ENCODE measurements at places on chromosomes 16 and 17. TPM values are rescaled to one million over a fixed set of nuclear protein-coding genes. Genes with fewer than 3 reads are reported as not detected.

GRCh38 chr16:4613636-4614570 lies 785 bp downstream of the UBALD1 start:
- peak; percentile 64 for DNase-seq

DNA sequence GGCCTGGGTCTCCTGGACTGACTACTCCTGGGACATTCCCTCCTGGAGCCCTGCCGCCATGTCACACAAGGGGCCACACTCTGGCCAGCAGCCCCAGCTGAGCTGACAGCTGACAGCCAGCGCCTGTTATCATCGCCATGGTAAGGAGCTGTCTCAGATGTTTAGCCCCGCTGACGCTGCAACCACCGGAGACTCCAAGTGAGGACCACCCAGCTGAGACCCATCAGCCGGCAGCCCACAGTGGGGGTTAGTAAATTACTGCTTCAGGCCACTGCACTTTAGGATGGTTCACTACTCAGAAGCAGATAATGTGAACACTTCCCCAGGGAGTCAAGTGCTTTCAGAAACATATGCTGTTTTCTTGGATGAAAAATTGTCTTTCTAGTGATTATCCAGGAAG lies 14.6 kb upstream of the SPHK1 start:
- no peak for DNase-seq

- DNase-seq: no peak
Measured at GRCh38 chr17:72476575-72476986, 355.8 kb downstream of the SOX9 start.

- peak; percentile 88 for DNase-seq
Measured at GRCh38 chr16:48499923-48500381, 110.0 kb downstream of the N4BP1 start.

- no peak for DNase-seq
Measured at GRCh38 chr17:49572226-49572625, 3.4 kb upstream of the NXPH3 start.

DNA sequence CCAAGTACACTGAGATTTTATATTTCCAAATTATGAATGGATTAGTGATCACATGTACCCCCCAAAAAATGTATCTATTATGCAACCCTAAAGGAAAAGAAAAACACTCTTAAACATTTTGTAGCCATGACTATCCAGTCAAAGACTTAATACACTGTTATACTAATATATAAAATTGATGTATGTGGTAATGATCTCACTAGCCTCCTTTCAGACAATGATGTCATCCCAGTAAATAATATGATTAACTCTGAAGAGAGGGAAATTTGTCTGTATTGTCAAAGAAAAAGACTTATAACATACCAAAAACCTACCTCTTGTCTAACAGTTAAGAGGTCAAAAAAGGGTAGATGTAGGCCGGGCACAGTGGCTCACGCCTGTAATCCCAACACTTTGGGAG lies 80.7 kb downstream of the USP32 start:
- DNase-seq: no peak

DNA sequence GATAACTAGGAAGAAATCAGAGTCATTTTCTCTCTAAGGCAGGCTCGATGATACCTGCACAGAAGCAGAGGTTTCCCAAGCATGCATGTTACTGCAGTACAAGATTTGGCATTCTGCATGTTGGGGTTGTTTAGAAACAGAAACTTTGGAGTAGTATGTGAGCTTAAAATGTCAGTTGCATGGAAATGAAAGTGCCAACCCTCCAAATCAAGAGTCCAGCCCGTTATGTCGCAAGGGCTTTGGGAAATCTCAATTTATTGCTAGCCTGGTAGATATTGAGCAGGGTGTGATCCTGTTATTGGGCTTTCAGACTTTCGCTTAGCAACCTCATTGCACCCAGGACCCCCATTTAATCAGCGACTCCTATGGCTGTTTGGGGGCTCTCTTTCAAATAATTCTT lies 490.8 kb downstream of the MAF start:
- no peak for DNase-seq

GRCh38 chr17:2238432-2239169 lies 65.0 kb downstream of the SMG6 start:
- no peak for DNase-seq

- DNase-seq: no peak
Measured at GRCh38 chr17:17024778-17025300, 17.4 kb upstream of the MPRIP start.

Gene HOXB13
- not detected for total RNA-seq

Gene RUNDC3A
- total RNA-seq: not detected

Gene GRIN2A
- not detected for total RNA-seq
